ENCODE measurements at places on chromosomes 6 and 20. TPM values are rescaled to one million over a fixed set of nuclear protein-coding genes. Genes with fewer than 3 reads are reported as not detected.

- DNase-seq: no peak
These were observed 801 bp upstream of the KIFC1 start for GRCh38 chr6:33390767-33391277.

GRCh38 chr6:168128631-168129291 is 49.7 kb upstream of the FRMD1 start:
- no peak for DNase-seq

DNA sequence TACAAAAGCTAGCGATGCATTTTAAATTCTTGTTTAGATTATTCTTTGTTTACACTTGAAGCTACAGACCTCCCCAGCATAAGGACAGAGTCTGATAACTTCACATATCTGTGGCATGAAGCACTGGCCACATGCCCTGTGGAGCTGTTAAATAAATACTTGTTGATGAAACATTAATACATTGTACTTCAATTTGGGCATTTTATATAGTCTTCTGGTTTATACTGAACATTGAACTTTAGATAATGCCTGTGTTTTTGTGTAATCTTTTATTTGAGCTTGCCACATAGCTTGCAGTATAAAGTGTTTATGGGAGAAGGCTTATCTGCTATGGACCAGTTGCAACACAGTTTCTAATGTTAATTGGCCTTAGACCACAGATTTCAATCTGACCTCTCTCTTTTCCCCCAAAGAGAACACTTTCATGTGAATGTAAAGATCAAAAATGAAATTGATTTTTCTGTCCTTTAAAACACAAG is 48.2 kb downstream of the FRK start:
- DNase-seq: no peak

SLC24A3 gene
- not detected for total RNA-seq

BACH2 gene
- 2.0 TPM for total RNA-seq

BPIFA1 gene
- not detected for total RNA-seq

B3GAT2 gene
- total RNA-seq: not detected
